ENCODE measurements at places on chromosomes 16 and 17.

DNA sequence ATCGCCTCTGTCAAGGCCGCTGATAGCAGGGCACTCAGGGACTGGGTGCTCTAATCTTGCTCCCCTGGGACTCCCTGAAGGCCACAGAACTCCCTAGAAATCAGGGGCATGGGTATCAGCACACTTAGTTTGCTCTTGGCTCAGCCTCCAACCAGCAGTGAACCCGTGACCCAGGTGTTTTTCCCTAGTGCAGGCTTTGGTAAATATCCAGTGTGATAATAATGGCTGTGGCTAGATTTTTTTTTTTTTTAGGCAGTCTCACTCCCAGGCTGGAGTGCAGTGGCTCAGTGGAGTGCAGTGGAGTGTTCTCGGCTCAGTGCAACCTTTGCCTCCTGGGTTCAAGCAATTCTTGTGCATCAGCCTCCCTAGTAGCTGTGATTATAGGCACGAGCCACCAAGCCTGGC, 10.3 kb downstream of the NUPR1 start:
- no peak for DNase-seq

- DNase-seq, result no peak
Measured at GRCh38 chr17:66107731-66108130, 84.2 kb downstream of the CEP112 start.

DNA sequence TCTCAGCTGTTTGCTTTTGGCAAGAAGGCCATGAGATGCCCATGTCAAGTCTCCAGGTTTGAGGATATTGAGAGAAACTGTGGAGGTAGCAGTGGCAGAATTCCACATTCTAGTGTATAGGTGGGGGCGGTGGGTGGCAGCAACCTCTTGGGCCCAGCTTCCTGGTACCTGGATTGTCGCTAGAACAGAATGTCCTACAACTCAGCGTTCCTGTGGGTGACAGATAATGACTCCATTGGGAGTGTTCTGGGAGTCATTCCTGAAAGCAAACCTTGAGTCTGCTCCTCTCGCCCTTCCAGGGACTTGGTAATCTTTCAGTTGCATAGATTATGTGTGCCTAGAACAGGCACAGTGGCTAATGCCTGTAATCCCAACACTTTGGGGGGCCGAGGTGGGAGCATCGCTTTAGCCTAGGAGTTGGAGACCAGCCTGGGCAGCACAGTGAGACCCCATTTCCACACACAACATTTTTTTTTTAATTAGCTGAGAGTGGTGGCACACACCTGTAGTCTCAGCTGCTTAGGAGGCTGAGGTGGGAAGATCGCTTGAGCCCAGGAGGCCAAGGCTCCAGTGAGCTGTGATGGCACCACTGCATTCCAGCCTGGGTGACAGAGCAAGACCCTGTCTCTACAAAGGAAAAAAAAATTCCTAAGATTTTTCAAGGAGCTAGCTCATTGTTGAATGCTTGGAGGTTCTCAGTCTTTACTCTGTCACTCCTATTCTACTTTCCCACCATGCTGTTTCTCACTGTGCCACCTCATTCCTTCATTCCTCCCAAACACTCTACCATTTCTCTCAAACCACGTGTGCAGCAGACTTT, 37.9 kb upstream of the METTL16 start:
- DNase-seq, result no peak

DNA sequence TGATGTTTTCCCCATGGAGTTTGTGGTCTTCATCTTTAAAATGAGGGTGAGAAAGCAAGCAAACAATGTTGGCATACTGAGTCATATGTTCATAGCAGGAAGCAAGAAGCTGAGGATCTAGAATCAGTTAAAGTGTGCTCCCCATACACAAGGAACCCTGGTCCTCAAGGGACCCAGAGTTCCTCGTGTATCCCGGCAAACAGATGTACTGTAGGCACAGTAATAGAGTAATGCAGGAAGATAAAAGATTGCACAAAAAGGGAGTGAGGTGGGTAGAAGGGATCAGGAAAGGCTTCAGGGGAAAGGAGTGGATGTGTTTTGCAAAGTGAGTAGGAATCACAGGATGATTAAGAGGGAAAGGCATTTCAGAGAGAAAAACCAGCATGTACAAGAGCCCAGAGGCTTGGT, 412.3 kb upstream of the CDH11 start:
- no peak for DNase-seq

- DNase-seq, result no peak
Measured at GRCh38 chr17:7191571-7192270, 12.6 kb upstream of the ASGR1 start.

- no peak for DNase-seq
Measured at GRCh38 chr17:7835814-7836595, 2.0 kb downstream of the KDM6B start.

DNA sequence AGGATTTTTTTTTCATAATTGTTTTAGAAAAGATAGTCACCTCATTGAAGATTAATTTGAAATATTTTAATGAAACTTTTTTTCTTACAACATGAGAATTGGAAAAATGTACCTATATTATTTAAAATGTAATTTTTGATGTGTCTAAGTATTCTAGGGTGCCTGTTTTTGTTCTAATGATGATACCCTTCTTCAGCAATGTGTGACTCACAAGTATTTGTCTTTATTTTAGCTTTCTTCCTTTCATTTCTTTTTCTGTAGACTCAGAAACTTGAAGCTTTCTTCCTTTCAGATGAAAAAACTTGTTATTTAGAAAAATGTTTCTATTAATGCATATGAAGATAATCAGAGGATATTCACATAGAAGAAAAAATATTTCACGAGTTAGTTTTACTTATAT, 231.8 kb downstream of the BCAS3 start:
- no peak for DNase-seq

- no peak for DNase-seq
Measured at GRCh38 chr17:58822148-58823050, 66.7 kb downstream of the PPM1E start.
